ENCODE measurements at places on chromosomes 3 and 15. TPM values are rescaled to one million over a fixed set of nuclear protein-coding genes. Genes with fewer than 3 reads are reported as not detected.
A peak's percentile ranks its signal among the peaks of the same experiment; 100 is the strongest.

DNA sequence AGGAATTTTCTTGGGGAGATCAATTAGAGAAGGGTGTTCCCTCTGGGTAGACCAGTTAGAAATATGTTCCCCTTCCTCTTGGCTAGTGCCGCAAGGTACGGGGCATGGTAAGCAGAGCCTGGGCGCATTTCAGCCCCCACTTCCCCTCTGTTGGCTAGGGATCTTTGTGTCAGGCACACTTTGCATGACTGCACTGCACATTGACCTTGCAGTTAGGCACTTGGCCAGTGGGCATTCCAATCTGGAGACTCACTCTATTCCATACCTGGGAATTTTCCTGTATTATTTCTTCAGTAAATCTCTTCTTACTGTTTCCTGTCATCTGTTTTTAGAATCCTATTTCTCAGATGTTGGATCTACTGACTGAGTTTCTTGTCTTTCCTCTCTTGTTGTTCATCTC, 30.0 kb upstream of the CACNA1D start:
- H3K27ac ChIP-seq: no peak overlapping the region
- peaks cover 12% of the 10 kb centered on the region for H3K27me3 ChIP-seq
- no peaks in the 10 kb centered on the region for H3K36me3 ChIP-seq

- H3K4me1 ChIP-seq: peaks cover 6% of the 10 kb centered on the region
- H3K36me3 ChIP-seq: no peaks in the 10 kb centered on the region
- no peak overlapping the region for H3K27ac ChIP-seq
- DNase-seq: no peak
- H3K27me3 ChIP-seq: peaks cover 2% of the 10 kb centered on the region
These were observed 106.8 kb downstream of the EDEM1 start for GRCh38 chr3:5294356-5294755.

Gene DUOX2
- total RNA-seq: not detected

DNA sequence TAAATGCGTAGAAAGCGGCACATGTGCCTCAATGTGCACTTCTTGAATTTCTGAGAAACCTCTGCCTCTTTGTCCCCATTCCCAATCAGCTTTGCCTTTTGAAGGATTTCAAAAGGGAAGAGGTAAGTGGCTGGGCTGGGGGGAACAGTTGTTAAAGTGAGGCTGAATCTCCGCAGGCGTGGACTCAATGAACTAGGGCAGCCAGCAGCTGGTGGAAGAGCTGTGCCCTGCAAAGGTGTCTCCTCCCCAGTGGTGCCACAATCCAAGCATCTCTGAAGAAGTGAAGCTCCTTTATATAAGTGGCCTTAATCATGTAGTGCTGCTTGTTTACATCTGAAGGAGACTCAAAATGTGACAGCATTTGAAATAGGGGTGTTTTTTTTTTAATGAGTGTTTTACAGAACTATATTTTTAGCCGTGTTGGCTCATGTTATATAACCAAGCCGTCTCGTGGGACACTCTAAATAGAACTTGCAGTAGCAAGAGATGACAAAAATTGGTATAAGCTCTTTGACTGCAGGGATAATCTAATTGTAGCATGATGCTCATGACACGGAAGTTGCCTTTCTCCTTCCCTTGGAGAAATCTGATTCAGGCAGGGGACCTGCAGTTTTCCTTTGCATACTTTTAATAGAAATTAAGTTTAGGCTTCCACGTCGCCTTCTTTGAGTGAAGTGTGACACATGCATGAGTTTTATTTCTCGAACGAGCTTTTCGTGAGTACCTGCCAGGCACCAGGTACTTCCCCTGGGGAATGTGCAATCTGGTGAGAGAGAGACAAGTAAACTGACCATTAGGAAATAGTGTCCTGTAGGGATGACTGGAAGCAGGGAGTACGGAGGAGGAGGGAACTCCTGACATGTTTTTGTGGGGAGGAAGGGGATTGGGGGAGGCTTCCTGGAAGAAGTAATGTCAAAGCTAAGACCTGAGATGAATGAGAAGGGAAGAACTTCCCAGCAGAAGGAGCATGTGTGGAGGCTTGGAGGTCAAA, 179.7 kb upstream of the BHLHE40 start:
- no peak overlapping the region for H3K27ac ChIP-seq
- no peak overlapping the region for H3K4me3 ChIP-seq
- H3K27me3 ChIP-seq: no peaks in the 10 kb centered on the region
- DNase-seq: no peak
- H3K36me3 ChIP-seq: peaks cover 31% of the 10 kb centered on the region

DNA sequence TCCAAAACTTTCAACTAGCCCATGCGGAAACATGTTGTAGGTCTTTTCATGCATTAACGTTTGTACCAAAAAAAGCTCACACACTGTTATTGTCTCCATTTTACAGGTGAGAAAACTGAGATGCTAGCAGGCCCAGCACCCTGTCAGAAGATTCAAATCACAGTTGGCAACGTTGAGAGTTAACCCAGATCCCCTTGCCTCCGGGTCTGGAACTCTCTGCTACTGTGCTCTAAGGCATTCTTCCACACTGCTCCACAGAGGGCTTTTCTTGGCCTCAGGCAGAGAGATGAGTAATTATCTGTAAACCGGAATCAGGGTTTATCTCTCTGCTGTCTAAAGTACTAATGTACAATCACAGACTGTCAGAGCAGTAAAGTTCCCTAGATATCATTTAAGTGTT, 186.0 kb upstream of the LPP start:
- peaks cover 8% of the 10 kb centered on the region for H3K4me1 ChIP-seq
- H3K36me3 ChIP-seq: no peaks in the 10 kb centered on the region
- peaks cover 5% of the 10 kb centered on the region for H3K27me3 ChIP-seq
- H3K4me3 ChIP-seq: no peak overlapping the region

- H3K4me3 ChIP-seq: no peak overlapping the region
- no peaks in the 10 kb centered on the region for H3K36me3 ChIP-seq
- no peaks in the 10 kb centered on the region for H3K4me1 ChIP-seq
- no peaks in the 10 kb centered on the region for H3K27me3 ChIP-seq
- no peak for DNase-seq
- no peak overlapping the region for H3K27ac ChIP-seq
These were observed 8.9 kb downstream of the MYH15 start for GRCh38 chr3:108501535-108501934.

DNA sequence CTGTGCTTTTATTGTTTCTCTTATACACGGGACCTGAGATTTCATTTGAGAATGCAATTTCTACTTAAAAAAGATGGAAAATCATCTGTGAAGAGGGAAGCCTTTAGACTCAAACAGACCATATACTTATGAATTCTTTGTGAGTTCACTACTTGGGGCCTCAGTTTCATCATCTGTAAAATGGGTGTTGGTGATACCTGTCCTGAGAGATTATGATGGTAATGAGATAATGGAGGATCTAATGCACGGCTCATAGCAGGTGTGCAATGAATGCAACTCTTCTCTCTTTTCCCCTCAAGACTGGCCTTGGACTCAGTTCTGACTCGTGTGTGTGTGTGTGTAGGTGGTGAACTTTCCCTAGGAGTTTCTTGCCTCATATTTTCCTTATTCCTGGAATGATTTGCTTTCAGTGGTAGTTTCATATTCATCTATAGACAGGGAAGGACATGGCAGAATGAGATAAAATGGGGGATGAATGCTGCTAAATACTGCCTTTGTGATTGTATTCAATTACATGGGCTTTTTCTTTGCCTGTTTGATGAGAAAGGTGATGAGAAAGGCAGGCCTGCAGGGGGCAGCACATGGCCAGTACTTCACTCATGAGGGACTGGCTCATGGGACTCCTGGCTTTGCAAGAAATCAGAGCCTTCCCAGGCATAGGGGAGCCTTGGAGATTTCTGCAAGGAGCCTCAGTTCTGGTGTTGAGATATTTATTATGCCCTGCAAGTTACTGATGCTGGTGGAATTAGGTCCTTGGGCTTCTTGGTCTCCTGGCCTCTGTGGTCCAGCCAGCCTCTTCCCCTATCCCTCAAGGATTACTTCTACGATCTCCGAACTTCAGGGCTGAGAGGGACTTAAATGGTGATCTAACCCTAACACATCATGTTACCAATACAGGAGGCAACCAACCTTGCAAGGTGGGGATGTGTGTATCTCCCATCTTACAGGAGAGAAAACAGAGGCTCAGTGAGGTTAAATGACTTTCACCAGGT, 70.7 kb downstream of the RPLP1 start:
- DNase-seq: peak; percentile 86
- H3K27ac ChIP-seq: no peak overlapping the region
- no peaks in the 10 kb centered on the region for H3K4me1 ChIP-seq

Data from activated naive CD4-positive, alpha-beta T cell treated with anti-CD3 and anti-CD28 coated beads for 36 hours (primary cell).